Stimulated activated CD4-positive, alpha-beta T cell treated with anti-CD3 and anti-CD28 coated beads, Interleukin-1b, Interleukin-23, amount 100 ng/mL, for 24 hours (primary cell): ENCODE measurements at places on chromosomes 4 and X.

- no peak for DNase-seq
These were observed 29.4 kb upstream of the KIAA0232 start for GRCh38 chr4:6753103-6753560.

- no peak for DNase-seq
These were observed 136.1 kb downstream of the MSL3 start for GRCh38 chrX:11893933-11894710.

- DNase-seq: no peak
These were observed 20.0 kb downstream of the CEP44 start for GRCh38 chr4:174303687-174304086.

GRCh38 chrX:44482575-44482974 is 60.1 kb downstream of the FUNDC1 start:
- DNase-seq: no peak

DNA sequence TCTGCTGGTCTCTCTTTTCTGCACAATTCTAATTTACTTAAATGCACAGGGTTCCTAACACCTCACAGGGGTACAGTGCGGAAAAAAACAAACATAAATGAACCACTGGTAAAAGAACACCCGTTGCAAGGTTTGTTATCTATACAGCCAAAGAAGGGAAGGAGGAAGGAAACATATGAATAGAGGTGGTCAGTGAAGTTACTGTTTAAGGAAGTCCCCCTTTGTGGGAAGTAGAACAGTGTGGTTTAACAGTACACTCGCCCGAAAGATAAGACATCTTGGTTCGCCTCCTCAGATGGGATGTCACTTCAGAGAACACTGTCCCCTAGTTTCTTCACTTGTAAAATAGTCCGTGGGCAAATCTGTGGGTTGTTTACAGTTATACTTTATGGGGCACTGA is 57.5 kb downstream of the TEC start:
- DNase-seq: no peak

DNA sequence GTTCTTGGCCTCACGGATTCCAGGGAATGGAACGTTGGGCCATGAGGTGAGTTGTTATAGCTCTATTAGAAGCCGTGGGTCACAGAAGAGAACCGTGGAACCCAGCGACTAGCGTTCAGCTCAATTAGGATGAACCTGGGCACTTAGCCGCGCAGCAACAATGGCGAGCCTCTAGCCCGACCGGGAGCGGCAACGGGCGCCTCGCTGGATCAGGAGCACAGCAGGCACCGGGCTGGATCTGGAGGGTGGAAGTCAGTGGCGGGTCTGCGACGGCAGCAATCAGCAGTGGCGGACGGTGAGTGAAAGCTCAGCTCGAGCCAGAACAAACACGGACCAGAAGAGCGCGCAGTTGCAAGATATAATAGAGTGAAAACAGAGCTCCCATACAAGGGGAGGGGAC is 34.2 kb downstream of the AGA start:
- DNase-seq: no peak

- peak; percentile 6 for DNase-seq
These were observed 105.4 kb upstream of the TBC1D9 start for GRCh38 chr4:140861359-140862176.

- no peak for DNase-seq
These were observed 2.8 kb downstream of the TBC1D14 start for GRCh38 chr4:6912441-6912840.
